ENCODE measurements at places on chromosomes 4 and X.

- no peak for DNase-seq
These were observed 23.4 kb upstream of the CWH43 start for GRCh38 chr4:48962636-48963035.

DNA sequence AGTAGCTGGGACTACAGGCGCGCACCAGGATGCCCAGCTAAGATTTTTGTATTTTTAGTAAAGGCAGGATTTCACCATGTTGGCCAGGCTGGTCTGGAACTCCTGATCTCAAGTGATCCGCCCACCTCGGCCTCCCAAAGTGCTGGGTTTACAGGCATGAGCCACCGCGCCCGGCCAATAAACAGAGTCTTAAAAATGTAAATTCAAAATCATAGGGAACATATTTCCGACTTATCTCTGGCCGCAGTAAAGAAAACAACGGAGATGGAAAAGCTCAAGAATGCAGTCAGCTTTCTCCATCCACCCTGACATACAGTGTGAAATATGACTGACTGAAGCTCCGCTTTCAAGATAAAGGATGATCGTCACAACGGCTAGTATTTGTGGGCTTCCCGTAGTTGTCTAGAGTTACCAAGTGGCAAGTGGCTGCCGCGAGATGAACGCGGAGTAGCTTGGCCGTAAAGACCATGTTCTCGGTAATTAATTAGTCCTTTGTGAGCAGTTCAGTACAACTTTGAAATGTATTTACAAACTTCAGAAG is 495.1 kb upstream of the FAT1 start:
- no peak for DNase-seq

DNA sequence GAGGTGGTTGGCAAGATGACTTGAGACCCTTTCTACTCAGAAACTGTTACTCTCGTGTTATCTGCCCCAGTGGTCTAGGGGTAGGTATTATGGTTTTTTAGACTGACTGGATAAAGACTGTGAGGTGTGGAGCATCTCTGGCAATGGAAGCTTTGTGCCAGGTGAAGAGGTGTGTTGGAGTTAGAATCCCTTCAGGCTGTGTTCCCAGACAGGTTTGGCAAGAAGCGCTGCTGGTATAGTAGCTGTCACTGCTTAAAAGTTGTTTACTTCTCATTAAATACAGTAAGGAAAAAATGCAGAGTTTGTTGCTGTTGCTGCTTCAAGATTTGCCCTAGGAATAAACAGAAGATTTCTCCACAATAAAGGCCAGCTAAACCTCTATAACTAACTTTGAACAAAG is 35.3 kb downstream of the AREG start:
- DNase-seq, result no peak

DNA sequence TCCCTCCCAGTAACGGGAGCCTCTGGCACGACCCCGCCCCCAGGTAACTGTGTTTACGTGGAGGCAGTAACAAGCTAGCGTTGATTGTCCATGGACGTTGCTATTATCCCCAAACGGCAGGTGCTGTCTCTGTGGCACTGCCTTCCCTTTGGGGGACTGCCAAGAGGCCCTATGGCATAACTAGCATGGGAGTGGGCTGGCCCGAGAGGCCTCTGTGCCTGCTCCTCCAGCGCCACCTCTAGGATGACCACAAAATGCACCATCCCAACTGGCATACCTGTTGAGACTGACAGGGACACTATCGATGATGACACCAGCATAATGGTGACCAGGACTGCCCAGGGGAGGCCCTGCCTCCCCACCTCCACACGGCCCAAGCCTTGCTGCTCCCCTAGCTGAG is 1.5 kb downstream of the SRPK3 start:
- no peak for DNase-seq

- no peak for DNase-seq
These were observed 51.5 kb downstream of the ALPK1 start for GRCh38 chr4:112348488-112349158.

DNA sequence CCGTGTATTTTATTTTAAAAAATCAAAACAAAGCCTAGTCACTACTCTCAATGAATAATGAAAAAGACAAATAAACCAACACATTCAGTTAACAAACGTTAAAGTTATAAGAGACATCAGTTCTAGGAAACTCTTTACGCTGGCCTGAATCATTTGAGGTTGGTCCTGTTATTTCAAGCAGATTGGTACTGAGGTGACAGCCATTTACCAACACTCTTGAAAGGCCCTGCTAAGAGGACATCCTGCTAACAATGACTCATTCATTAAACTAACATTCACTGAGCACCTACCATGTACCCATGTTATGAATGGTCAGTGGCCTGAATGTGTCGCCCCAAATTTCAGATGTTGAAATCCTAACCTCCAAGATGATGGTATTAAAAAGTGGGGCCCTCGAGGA is 57.1 kb upstream of the ADGRG2 start:
- DNase-seq, result no peak

DNA sequence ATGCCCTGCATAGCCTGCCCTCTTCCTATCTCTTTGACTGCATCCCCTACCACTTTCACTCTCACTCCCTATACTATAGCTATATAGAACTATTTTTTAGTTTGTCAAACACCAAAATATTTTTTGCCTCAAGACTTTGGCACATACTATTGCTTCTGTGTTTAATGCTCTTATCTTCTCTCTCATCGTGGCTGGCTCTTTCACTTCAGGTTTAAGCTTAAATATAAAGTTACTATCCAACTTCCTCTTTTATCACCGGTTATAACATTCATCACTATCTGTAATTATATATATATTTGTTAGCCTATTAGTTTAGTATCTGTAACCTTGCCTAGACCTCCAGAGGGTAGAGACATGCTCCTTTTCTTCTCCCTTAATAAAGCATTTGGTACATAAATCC is 11.5 kb upstream of the HMGB2 start:
- no peak for DNase-seq

DNA sequence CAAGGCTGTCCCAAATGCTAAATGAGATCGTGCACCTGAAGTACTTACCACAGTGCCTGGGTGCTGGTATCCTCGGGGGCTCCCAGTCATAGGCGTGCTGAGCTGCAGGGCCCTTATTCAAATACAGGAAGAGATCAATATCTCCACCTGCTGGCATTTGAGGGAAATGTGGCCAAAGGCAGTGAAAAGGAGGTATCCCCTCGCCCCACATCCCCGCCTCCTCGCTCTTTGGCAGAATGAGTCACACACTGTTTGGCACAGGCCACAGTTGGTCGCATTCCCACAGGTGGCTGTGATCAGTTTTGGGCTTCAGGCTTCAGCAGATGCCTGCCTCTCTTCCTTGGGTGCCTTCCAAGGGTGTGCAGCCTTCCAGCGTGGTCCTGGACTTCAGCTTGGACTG is 28.4 kb downstream of the ZNF185 start:
- DNase-seq, result no peak

DNA sequence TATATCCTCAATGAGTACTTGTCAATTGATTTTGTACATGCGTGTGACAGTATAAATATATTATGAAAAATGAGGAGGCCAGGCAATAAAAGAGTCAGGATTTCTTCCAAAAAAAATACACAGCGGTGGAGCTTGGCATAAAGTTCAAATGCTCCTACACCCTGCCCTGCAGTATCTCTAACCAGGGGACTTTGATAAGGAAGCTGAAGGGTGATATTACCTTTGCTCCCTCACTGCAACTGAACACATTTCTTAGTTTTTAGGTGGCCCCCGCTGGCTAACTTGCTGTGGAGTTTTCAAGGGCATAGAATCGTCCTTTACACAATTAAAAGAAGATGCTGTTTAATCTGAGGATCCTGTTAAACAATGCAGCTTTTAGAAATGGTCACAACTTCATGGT is at the start of gene OTC:
Gene OTC, plus strand, starts transcription at position 243 of the 400 bp plus-strand sequence. Its CDS starts 93 bp downstream, at position 336.
- DNase-seq, result no peak

- no peak for DNase-seq
These were observed 53.5 kb upstream of the SPANXN3 start for GRCh38 chrX:143570782-143571181.

DNA sequence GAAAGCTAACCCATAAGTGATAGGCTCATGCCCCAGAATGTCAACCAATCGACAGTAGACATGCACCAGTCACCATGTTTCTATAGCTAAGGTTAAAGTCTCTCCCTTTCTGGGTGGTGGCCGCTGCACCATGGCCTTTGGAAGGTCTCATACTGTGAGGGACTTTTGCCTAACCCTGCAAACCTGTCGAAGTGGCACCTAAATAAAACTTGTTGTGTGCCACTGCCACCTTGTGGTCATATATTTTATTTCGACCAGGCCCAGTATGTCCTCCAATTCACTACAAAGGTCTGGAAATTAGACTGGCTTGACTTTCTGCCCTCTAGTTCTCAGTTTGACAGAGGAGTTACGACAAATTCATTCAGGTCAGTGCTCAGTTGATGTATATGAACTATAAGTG is 163.1 kb downstream of the SMARCA1 start:
- DNase-seq, result no peak

DNA sequence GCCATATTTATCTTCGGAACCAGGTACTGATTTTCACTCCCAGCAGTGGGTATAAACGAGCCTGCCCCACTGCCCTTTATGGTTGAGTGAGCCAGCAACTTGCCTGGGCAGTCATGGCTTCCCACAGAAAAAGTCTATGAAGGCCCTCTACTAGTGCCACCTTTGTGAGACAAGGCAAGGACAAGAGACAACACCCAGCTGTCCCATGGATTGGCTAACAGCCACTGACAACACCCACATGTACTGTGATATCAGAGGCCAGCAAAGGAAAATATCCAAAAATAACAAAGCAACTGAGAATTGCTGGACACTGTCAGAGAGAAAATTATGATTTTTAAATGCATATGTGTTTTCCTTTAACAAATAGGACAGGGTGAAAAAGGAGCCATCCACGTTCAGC is 248.4 kb upstream of the TTC29 start:
- DNase-seq, result no peak

- DNase-seq, result no peak
These were observed 267.8 kb downstream of the BCOR start for GRCh38 chrX:39829965-39830364.

DNA sequence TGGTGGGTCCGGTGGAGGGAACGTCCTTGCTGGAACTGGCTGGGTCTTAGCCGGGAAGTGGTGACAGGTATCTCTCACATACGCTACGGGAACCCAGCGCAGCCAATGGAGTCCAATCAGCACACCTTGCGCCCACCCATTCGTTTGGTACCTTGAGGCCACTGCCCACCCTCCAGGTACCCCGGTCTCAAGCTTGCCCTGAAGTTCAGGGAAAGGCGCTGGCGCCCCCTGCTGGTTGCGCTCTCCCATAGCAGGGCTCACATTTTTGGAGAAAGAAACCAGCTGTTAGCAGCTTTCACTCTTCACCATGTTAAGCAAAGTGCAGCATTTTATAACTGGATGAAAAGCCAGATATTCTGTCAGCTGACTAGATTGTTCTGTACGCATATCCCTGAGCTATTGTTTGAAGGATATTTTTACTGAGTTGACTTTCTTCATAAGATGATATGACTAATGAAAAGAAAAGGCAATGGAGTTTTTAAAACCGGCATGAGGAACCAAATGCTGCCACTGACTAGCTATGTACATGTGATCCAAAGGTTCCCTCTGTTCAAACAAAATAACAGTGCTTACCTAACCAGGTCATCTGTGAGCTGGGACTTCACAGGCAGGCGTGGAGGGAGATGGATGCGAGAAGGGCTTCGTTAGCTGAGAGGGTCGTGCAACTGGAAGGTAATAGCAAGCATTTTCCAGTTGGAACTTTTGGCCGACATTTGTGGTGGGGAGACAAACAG is 43.7 kb downstream of the OTOP1 start:
- no peak for DNase-seq

GRCh38 chr4:126419266-126419665 is 1104.5 kb downstream of the FAT4 start:
- DNase-seq, result no peak

DNA sequence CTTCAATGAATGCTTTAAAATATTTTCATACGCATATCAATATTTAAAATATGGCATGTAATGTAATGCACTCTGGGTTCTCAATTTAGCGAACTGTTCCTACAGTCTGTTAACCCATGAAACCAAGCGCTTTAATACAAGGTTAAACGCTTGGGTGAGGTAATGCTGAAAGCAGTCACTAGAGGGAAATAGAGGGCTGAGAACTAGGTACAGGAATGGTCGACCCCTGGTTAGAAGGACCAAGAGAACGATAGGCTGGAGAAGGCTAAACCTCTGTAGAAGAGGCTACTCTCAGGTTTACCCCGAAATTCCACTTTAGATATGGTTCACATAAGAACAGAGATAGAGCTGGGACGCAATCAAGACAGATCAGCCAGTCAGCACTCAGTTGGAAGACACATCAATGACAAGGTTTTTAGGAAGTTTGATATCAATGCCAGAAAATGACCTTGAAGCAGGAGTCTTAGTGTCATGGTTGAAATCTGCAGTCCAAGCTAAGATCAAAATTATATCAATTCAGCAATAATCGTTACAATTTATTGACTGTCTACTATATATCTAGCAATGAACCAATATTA is 26.9 kb downstream of the ARSJ start:
- DNase-seq, result no peak

- no peak for DNase-seq
These were observed 41.4 kb downstream of the PABPC4L start for GRCh38 chr4:134160211-134160610.

DNA sequence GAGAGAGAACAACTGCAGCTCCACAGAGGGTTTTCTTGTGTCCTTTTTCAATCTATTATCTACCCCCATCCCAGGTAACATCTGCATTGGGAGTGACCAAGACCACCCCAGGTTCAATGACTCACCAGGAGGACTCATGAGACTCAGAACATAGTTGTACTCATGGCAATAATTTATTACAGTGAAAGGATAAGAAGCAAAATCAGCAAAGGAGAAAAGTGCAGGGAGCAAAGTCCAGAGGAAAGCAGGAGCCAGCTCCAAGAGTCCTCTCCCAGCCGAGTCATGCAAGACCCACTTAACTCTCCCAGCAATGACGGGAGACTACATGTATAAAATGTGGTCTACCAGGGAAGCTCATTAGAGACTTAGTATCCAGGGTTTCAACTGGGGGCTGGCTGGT is 129.5 kb upstream of the RBPJ start:
- DNase-seq, result no peak

DNA sequence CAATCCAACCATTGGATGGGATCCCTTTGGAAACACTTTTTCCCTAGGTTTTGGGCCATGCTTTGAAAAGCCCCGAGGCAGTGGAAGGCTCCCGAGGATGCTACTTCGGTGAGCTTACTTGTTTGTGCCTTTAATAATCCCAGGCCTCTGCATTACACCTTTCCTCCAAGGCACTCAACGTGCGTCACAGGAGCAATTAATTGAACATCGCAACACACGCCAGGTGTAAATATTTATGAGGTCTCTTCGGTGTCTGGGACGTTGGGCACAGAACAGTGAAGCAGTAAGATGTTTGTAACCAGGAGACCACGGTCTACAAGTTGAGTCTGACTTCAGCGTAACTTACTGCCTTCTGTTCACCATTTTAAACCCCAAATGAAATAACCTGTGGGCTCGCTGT is 97.3 kb downstream of the CLNK start:
- no peak for DNase-seq

DNA sequence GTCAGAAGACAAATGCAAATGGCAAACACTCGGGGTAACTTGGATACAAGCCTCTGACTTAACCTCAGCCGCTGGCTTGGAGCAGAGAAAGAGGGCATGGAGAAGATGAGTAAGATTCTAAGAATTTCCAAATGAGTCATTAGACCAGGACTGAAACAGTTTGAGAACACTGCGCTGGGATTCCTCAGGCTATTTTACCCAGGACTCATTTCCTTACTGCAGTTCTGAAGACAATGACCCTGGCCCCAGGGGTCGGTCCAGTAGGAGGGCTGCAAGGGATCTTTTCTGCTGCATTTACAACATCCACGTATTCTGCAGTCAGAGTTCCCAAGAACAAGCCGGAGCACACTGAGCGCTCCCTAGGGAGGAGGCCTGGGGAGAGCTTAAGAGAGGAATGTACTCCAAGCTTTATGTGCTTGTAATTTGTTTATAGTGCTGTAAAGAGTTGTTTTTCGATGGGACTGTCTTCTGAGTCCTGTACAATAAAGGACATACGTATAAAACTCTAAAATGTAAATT is 27.3 kb upstream of the SORBS2 start:
- DNase-seq, result no peak

Measured in vagina (tissue), 2 donors.